ENCODE measurements at places on chromosomes 1 and 21.

DNA sequence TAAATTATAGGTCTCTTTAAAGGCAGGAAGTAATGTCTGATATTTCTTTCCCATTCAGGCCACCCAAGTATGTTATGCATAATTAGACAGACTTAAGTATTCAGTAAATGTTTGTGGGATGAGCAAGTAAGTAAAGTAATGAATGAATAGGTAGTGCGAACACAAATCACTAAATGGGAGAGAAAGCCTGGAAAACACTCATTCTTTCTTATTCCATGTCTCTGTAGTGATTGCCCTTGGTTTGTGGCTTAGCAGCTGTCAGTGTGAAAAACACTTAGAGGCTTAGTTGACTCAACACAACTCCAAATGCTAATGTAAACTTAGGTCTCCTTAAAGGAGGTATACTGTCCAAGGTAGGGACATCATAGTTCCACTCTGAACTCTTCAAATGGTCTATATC is 182.5 kb downstream of the ZC3H11B start:
- DNase-seq, result no peak

GRCh38 chr1:235067396-235068157 is 61.1 kb downstream of the TOMM20 start:
- DNase-seq, result peak; percentile 100

- no peak for DNase-seq
These were observed 32.2 kb upstream of the IL20 start for GRCh38 chr1:206833106-206833680.

- no peak for DNase-seq
These were observed 42.8 kb upstream of the IL12RB2 start for GRCh38 chr1:67264899-67265298.

DNA sequence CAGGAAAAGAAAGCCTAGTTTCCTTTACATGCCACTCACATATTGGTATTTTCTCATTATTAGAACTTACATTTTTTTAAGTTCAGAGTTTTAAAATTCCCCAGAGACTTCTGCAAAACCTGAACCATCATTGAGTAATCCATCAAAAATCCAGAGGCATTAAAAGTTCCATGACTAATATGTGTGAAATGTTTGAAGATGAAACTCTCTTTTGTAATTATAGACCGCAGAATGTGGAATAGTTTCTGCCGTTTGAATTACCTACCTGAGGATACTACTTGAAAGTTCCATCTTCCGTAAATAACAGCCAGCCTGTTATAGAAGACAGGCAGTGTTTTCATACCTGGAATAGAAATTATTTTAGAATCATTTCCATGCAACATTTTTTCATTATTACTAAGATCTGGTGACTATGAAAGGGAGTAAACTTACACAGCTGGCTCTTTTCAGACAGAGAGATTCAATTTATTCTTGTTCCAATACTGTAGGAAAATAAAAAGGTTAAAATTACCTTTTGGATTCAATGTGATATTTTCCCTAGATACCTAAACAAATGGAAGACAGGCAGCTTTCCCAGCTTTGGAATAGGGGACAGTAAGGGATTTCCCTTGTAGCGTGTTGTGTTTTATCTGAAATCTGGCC is 131.4 kb downstream of the ST6GALNAC5 start:
- DNase-seq, result peak; percentile 64

DNA sequence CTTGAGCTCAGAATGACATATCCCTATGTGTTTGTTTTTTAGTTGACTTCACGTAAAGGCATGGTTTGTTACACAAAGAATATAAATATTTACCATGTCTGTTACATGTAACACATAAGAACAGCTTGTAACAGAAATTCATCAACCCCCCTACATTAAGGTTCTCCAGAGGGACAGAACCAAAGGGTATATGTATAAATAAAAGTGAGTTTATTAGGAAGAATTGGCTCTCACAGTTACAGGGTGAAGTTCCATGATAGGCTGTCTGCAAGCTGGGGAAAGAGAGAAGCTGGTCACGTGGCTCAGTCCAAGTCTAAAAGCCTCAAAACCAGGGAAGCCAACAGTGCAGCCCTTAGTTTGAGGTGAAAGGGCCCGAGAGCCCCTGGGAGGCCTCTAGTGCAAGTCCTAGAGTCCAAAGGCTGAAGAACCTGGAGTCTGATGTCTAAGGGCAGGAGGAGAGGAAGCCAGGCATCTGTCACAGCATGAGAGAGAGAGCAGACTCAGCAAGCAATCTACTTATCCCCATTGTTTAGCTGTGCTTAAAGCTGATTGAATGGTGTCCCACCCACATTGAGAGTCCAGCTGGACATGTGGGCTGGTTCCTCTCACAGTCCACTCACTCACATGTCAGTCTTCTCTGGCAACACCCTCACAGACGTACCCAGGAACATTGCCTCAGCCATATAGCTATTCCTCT is 15.8 kb downstream of the THRAP3 start:
- DNase-seq, result no peak

GRCh38 chr1:82044111-82044510 is 243.4 kb downstream of the ADGRL2 start:
- no peak for DNase-seq

GRCh38 chr1:109792056-109792831 is 28.5 kb upstream of the EPS8L3 start:
- DNase-seq, result no peak

DNA sequence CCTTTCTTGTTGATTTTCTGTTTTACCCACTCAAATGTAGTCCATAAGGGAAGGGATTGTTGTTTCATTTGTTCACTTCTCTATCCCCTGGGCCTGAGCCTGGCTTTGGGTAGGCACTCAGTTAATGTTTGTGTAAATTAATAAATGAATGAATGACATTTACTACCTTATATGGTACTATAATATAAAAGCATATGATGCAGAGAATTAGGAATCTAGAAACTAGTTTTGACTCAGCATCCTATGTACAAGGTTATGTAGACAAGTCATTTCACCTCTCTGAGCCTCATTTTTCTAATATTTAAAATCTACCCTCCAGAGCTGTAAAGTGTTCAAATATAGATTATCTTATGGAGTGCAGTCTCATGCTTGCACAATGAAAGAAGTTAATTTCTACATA is 68.9 kb upstream of the S1PR1 start:
- no peak for DNase-seq

DNA sequence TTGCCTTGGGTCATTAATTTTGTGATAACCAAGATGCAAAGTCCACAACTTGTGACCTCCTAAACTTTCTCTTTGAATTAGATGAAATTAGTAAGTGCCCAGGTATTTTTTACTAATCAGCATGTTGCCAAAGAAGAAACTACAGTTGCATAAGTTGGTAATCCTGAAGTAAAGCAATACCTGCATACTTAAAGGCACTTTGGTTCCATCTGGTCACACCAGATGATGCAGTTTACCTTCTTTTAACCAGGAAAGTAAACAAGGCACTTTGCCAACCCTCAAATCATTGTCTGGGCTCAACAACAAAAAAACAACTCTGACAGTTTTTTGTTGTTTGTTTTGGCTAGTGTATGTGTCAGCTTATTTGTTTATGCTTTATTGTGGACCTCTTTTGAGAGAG is 55.5 kb upstream of the DYNLT5 start:
- DNase-seq, result no peak

GRCh38 chr1:3614755-3615742 is 3.7 kb upstream of the MEGF6 start:
- no peak for DNase-seq

GRCh38 chr1:29505532-29506220 is 269.4 kb downstream of the PTPRU start:
- no peak for DNase-seq

GRCh38 chr21:33916200-33916567 is 580 bp upstream of the ATP5PO start:
- no peak for DNase-seq

GRCh38 chr1:119245881-119246280 is 105.4 kb upstream of the WARS2 start:
- no peak for DNase-seq

GRCh38 chr21:37845535-37845934 is 70.7 kb downstream of the KCNJ6 start:
- no peak for DNase-seq

DNA sequence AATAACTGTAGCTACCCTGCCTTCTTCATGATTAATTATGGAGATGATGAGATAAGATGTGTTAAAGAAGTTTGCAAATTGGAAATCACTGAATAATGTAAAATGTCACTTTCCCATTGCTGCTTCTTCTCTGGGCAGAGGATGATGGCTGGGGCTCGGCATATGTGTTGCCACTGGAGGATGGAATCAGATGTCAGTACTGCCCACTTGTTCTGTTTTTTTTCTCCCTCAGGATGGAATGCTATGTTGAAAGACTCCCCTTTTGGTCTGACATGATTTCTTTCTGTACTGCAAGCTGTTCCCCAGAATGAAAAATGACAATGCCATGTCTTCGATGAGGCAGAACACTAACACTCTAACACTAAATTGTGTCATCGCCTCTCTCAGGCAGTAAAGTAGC is 373.9 kb upstream of the SPAG17 start:
- no peak for DNase-seq

DNA sequence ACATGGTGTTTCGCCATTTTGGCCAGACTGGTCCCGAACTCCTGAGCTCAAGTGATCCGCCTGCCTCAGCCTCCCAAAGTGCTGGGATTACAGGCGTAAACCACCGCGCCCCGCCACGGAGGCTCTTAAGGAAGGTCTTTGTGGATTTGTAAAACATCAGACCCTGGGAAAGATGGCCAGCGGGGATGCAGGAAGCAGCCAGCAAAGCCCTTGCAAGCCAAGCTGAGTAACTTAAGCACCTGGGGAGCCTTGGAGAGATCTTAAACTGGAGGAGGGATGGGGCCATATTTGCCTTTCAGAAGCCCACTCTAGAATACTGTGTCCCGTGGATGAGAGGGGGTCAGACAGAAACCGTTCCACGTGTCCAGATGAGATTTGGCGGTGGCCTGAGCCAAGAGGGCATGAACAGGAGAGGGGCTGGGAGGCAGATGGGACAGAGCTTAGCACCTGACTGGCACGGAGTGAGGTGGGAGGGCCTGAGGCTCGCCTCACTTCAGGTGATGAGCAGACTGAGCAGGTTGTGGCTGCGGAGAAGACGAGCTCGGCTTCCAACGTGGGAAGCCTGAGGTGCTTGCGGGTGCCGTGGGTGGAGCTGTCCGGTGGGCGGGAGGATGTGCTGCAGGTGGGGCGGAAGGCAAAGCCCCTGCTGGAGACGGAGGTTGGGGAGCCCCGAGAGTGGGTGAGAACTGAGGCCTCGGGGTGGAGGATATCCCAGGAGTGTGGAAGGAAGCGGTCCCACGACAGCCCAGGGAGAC is 11.7 kb downstream of the C1orf216 start:
- DNase-seq, result no peak

- no peak for DNase-seq
These were observed 575.8 kb downstream of the NUF2 start for GRCh38 chr1:163897412-163898155.

DNA sequence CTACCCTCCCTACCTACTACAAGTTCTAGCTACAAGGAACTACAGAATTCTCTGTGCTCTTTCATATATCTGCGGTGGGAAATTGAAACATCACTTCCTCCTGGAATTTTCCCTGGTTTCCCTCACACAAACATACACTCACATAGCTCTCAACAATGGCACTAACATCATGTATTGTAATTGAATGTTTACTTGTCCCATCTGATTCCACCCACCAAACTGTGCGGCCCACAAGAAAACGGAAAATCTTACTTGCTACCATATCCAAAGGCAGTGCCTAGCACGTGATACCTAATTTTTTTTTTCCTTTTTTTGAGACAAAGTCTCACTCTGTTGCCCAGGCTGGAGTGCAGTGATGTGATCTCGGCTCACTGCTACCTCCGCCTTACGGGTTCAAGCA is 33.9 kb downstream of the NDC1 start:
- no peak for DNase-seq

- DNase-seq, result no peak
These were observed 2.1 kb downstream of the SLAMF8 start for GRCh38 chr1:159828581-159829272.

GRCh38 chr1:5478961-5479360 is 513.3 kb downstream of the NPHP4 start:
- DNase-seq, result no peak

DNA sequence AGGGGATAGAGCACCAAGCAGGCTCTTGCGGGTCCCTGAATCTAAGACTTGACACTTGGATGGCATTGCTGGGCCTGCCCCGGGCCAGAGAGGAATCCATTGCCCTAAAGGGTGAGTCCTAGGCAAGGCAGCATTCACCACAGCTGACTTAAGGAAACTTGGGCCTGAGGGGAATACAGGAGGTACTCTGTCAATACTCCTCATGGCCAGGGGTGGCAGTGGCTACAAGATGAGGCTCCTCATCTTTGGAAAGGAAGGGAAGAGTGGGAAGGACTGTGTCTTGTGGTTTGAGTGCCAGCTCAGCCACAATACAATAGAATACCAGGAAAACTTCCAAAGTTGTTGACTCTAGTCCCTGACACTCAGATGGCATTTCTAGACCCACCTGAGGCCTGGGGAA is 5.1 kb downstream of the KRTAP22-1 start:
- DNase-seq, result no peak

DNA sequence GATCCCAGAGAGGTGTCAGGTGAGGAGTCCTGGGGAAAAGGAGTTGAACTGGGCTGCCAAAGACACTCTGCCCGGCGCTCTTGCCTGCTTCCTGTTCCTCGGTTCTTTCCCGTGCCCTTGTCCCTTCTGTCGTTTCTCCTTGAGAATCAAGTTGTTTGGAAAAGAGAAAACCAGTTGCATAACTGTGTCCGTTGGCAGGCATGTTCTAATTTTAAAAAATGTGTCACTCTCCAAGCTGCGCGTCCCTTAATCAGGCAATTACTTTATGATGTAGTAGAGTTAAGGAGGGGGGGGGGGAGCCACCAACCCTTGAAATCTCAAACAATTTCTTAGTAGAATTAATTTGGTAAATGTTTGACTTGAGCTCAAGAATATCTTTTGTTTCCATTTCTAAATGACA is 105.9 kb upstream of the IGSF21 start:
- no peak for DNase-seq

DNA sequence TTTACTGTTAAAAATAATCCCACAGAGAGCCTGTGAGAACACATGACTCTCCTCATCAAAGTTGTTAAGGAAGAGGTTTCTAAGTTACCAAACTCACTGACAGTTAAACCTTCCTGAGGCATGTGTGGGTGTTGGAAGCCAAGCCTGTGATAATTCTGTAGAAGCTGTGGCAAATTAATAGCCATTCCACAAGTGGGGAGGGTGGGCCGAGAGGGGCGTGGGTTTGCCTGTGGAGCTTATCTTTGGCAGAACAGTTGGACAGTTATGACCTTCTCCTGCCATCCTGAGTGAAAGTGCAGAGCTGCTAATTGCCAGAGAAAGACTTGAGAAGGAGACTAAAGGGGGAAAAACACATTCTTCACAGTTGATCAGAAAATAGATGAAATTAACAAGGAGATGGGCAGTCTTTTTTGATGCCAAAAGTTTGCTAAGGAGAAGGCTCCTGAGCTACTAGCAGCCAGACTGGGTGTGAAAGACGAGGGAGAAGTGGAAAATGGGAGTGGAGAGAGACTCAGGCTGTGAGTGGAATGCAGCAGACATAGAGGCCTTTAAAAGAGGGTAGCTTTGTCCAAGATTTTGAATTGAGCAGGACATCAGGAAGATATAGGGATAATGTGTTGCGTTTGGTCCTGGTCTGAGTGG is 1.6 kb upstream of the PLA2G2C start:
- DNase-seq, result no peak

DNA sequence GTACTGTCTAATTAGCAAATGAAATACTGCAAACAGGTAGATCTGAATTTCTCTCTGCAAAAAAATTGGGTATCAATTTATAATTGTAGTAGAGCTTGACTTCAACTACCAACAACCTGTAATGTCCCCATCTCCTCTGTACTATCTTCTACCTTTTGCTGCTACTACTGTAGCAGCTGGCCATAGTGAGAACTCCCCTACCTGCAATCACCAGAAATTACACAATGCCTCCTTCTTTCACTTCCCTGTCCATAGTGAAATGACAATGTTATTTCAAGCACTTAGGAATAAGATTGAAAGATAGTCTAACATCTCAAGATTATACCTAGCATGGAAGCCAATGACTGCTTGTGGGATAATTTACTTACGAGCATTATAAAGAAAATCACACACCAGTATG is 100.4 kb downstream of the ACBD6 start:
- DNase-seq, result no peak

Data from keratinocyte (primary cell).